A549 treated with Hydrocortisone at 1 μM for 4 hours (cell line): ENCODE measurements at places on chromosomes 6 and 20. TPM values are rescaled to one million over a fixed set of nuclear protein-coding genes. Genes with fewer than 3 reads are reported as not detected.

The SYNGAP1 gene
- 3.1 to 4.8 TPM (median 4.4 TPM) in 5 replicates for total RNA-seq

The SCUBE3 gene
- 0.02 to 0.09 TPM (median 0.05 TPM) in 5 replicates for total RNA-seq

The HCK gene
- total RNA-seq = 0.09 to 0.13 TPM (median 0.11 TPM) in 5 replicates

The DAAM2 gene
- 0.09 to 0.52 TPM (median 0.13 TPM) in 5 replicates for total RNA-seq

The TDRD6 gene
- total RNA-seq = not detected in 5 replicates

The TMEM217 gene
- total RNA-seq = 0.41 to 0.82 TPM (median 0.64 TPM) in 5 replicates

The TUBB2B gene
- total RNA-seq = 12.7 to 15.3 TPM (median 14.7 TPM) in 5 replicates
